ENCODE measurements at places on chromosomes 7 and 10.

- DNase-seq, result no peak
Observed at GRCh38 chr10:80457554-80458262, 3.6 kb downstream of the TSPAN14 start.

DNA sequence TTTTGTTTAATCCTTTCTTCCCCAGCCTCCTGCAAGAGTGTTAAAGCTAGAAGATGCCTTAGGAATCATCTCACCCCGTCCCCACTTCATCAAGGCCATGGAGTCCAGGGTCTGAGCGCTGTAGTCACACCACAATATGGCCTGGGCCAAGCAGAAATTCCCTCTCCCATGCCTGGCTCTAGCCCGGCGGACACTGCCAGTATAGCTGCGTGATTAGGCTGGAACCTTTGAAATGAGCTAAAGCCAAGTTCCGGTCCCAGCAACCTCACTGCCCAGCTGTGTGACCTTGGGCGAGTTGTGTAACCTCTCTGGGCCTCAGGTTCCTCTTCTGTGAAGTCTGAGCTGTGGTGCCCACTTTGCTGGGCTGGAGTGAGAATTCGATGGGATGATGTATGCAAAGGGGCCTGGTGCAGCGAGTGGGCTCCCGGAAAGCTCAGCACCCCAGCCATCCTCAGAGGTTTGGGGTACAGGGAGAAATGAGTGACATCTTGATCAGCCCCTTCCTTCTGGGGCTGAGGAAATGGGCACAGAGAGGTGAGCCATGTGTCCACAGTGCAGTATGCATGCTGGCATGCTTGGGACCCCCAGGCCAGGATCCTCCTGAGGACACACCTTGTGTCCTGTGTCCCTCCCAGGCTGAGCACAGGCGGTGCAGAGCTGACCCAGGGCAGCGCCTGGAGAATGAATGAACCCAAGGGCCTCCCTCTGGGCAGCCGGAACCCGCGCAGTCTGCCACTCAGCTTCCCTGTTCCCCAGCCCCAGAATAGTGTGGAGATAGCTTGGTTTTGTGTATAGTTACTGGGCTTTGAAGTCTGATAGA, 118.6 kb downstream of the ZMIZ1 start:
- DNase-seq, result no peak

DNA sequence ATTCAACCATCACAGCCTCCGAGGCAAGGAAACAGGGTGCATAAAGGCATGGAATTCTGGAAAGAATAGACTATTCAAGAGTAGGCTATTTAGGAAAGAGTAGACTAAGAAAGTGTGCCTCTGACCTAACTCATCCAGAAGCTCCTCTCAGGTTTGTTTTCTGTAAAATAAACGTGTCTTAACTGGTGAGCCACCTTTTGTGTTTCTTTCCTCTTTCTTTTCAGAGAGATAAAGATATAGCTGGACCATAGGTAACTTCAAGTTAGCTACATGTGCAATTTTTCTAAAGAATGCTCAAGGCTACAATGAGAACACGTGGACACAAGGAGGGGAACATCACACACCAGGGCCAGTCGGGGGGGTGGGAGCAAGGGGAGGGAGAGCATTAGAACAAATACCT, 577.0 kb downstream of the TYW1 start:
- no peak for DNase-seq

GRCh38 chr7:107212725-107213124, 43.9 kb downstream of the HBP1 start:
- DNase-seq, result no peak

GRCh38 chr7:111274857-111275256, 183.9 kb downstream of the LRRN3 start:
- no peak for DNase-seq

DNA sequence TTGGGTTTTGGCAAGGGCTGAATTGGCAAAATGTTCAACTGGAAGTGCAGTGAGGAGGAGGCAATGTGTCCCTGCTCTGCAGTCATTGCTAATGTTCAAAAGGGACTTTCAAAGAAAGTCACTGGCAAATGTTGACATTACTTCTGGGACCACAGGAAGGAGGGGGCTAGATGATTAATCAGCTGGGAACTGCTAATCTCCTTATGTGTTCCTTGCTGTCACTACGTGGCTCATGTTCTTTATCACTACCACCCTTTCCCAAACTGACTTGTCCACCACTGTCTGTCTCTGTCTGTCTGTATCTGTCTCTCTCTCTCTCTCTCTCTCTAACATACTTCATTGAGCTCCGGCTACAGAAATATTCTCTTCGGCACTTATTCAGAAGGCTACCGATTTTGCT, 86.9 kb upstream of the MTPN start:
- DNase-seq, result no peak

- DNase-seq, result no peak
Observed at GRCh38 chr10:21174715-21175495, 277.8 kb upstream of the NEBL start.

- no peak for DNase-seq
Observed at GRCh38 chr10:103691723-103692435, 163.5 kb downstream of the SH3PXD2A start.

- no peak for DNase-seq
Observed at GRCh38 chr10:89248990-89249389, 2.6 kb downstream of the LIPA start.

DNA sequence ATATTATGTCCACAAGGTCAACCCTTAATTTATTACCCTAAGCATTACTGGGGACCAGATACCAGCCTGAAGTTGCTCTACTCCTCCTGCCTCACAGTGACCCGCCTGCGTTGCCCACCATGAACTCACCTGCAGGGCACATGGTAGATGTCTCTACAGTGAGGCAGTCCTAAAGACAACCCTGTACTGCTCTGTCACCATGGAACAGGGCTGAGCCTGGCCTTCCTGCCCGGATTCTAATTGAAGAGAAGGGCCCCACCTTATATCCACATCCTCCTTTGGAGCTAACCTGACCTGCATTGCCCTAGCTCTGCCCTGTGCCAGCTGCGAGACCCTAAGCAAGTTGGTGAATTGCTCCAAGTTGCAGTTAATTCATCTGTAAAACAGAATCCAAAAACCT, 4.1 kb downstream of the SH3PXD2A start:
- DNase-seq, result no peak

GRCh38 chr10:127276794-127277462, 80.5 kb upstream of the INSYN2A start:
- DNase-seq, result no peak

GRCh38 chr7:48300301-48300700, 129.0 kb downstream of the ABCA13 start:
- DNase-seq, result peak; percentile 31

GRCh38 chr10:73408978-73409521, 4.8 kb downstream of the ANXA7 start:
- DNase-seq, result no peak

GRCh38 chr10:131556061-131556896, 244.8 kb upstream of the TCERG1L start:
- DNase-seq, result no peak

- no peak for DNase-seq
Observed at GRCh38 chr7:122310119-122311021, 5.8 kb upstream of the FEZF1 start.

GRCh38 chr7:73907554-73908122, 46.7 kb downstream of the TMEM270 start:
- DNase-seq, result no peak

- DNase-seq, result no peak
Observed at GRCh38 chr10:100065084-100065660, 16.5 kb downstream of the CPN1 start.

GRCh38 chr10:128065881-128066534, 60.2 kb downstream of the MKI67 start:
- DNase-seq, result no peak

GRCh38 chr7:6577369-6578113, at the start of gene ZDHHC4:
Gene ZDHHC4, plus strand, starts transcription at chr7:6577454. Its CDS starts 3,108 bp downstream, at chr7:6580562.
- peak; percentile 91 for DNase-seq

DNA sequence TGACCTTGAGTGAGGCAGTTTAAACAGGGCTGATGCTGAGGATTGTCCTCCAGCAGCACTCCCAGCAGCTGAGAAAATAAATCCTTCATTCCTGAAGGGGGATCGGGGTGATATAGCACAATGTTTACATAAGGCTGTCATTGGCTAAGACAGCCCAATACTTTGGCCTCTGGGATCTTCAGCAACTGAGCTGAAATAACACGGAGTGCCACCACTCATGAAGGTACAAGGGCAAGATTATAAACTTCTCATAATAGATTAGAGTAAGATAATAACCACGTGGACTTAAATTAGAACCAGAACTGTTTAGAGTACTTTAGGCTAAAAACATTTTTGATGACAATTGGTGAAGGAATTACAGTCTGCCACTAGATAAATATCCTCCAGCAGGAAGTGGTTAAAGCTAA, 70.0 kb upstream of the PAPSS2 start:
- DNase-seq, result no peak

- DNase-seq, result no peak
Observed at GRCh38 chr10:131211965-131212619, 99.4 kb downstream of the TCERG1L start.

- no peak for DNase-seq
Observed at GRCh38 chr7:47087866-47088265, 494.0 kb downstream of the TNS3 start.

GRCh38 chr7:134845461-134845860, 66.0 kb downstream of the CALD1 start:
- DNase-seq, result no peak

GRCh38 chr10:72424561-72424960, 69.8 kb upstream of the DNAJB12 start:
- no peak for DNase-seq

DNA sequence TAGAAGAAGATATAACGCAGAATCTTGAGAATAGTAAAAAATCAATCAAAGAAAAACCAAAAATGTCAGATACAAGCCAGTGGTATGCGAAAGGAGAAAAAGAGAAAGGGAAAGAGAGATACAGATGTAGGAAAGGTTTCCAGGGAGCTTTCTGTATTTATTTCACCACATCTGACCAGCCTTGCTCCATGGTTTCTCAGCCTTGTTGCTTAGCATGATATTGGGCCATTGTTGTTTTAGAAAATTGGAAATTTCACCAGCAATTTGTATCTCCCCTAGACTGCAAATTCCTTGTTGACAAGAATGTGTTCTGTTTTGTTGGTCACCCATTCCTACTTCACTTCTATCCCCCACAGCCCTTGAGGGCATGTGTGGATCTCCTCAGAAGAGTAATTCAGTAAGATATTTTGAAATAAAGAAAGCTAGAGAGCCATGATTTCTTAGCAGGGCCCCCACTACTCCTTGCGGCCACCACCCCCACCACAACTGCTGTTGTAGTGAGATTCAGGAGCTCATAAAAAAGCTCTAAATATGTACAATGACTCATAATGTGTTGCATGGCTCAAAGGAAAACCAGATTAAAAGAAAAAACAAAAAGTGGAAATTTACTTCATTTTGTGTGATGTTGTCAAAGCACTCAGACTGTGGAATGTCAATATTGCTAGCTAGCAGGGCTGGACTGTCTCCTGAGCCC, 138.7 kb downstream of the CHRM2 start:
- DNase-seq, result no peak

DNA sequence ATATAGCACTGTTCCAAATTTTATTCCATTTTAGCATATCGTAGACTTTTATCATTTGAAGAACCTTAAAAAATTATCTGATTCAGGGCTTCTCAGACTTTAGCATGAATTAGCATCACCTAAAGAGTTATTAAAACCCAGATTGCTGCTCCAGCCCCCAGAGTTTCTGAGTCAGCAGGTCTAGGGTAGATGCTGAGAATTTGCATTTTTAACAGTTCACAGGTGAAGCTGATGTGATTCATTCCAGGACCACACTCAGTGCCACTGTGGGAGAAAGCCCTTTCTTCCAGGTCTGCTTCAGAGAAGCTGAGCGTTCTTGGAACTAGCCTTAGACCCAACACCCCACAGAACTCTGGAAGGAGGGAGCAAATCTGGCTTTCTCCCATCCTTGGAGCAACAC, 174.1 kb upstream of the YAE1 start:
- DNase-seq, result no peak

GRCh38 chr10:55183993-55184392, 383.0 kb upstream of the PCDH15 start:
- no peak for DNase-seq

DNA sequence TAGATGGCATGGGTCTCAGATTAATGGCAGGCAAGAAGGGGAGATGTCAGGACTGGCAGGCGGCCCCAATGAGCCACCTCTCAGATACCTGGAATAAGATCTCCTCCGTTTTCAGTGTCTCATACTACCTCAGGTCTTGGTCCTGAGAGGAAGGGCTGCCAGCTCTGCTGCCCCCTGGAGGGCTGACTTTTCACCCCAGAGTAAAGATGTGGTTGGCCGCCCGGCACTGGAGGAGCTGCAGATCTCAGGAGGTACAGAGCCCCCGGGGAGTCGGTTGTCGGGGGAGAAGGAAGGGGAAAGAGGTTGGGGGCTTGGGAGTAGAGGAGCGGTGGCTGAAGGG, 642 bp upstream of the COL13A1 start:
- no peak for DNase-seq

DNA sequence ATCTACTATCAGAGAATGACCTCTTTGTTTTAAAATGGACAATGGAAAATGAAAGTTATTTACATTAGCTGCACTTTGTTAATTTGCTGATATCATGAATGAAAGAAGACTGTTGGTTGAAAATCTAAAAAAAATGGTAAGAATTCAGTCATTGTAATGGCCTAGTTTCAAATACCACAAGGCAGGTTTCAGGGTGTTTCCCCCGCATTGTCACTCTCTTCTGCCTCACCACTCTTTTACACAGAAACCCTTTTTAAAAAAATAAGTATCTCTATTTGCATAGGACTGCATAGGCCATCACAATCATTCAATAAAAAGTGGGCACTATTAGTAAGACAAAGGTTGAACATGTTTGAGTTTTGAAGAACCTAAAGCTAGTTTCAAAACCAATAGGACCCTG, 737.1 kb downstream of the INHBA start:
- DNase-seq, result no peak

DNA sequence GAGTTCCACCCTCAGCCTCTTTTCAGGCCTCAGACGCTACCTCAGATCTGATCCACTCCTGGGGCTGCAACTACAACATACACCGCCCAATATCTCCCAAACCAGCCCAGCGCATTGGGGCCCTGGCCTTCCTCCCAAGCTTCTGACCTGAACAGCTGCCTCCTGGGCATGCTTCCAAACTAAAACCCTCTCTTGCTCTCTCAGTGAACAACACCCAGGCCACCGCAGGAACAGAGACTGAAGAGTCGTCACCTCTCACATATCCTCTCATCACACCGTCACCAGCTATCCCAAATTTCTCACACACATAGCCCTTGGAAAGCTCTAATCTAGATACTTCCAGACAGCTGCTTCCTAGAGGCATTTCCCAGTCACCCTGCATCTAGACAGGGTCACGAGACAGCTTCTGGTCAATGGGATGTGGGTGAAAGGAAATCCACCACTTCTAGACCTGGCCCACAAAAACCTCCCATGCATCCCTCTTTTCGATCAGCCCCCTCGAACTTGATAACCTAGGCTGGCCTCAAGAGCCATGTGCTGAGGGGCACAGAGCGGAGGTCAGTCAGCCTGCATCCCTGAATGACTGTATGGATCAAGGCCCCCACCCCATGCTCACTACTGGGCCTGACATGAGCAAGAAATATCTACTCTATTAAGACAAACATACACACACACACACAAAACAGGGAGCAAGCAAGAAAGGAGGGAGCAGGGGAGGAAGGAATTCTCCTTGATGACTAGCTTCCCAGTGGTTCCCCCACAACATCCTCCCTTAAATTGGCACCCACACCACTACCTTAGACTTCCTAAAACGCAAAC, 1.8 kb downstream of the PARP12 start:
- DNase-seq, result peak; percentile 90

- no peak for DNase-seq
Observed at GRCh38 chr7:102849079-102849478, 63.7 kb upstream of the LRRC17 start.
